ENCODE measurements at places on chromosomes 6 and 20. TPM values are rescaled to one million over a fixed set of nuclear protein-coding genes. Genes with fewer than 3 reads are reported as not detected.

The DNAAF9 gene
- total RNA-seq = 13.5 TPM

The B3GALT4 gene
- 7.6 TPM for total RNA-seq

The PDE7B gene
- total RNA-seq = 25.7 TPM

The DDO gene
- 4.9 TPM for total RNA-seq

The TTK gene
- 21.8 TPM for total RNA-seq

The TOX2 gene
- not detected for total RNA-seq

The BMP6 gene
- total RNA-seq = 4.2 TPM

The SOBP gene
- 10.4 TPM for total RNA-seq

The THBD gene
- total RNA-seq = 1.6 TPM

The GLP1R gene
- not detected for total RNA-seq

The SYNGAP1 gene
- 6.3 TPM for total RNA-seq

The TBXT gene
- not detected for total RNA-seq

The PI16 gene
- total RNA-seq = under 0.01 TPM

The LRFN2 gene
- total RNA-seq = not detected

The DEFB124 gene
- total RNA-seq = not detected

The SYNDIG1 gene
- total RNA-seq = 1.2 TPM

The PLG gene
- total RNA-seq = not detected

The PDYN gene
- not detected for total RNA-seq

The MYT1 gene
- not detected for total RNA-seq

The HLA-DOA gene
- total RNA-seq = 0.11 TPM

The YTHDF1 gene
- 28.1 TPM for total RNA-seq

The DSN1 gene
- 10.6 TPM for total RNA-seq

The ELOVL5 gene
- 159 TPM for total RNA-seq

The TMEM14A gene
- total RNA-seq = 36.3 TPM

The DEF6 gene
- total RNA-seq = 0.86 TPM

The TAF4 gene
- total RNA-seq = 6.0 TPM

The OOEP gene
- 0.43 TPM for total RNA-seq

The SLC32A1 gene
- not detected for total RNA-seq

The KCNK5 gene
- total RNA-seq = 0.76 TPM

The VEGFA gene
- total RNA-seq = 78.4 TPM

The PRKN gene
- total RNA-seq = 6.5 TPM

The HTR1E gene
- not detected for total RNA-seq

The MAP3K5 gene
- total RNA-seq = 16.2 TPM

The SLA2 gene
- total RNA-seq = under 0.01 TPM

The DCBLD1 gene
- 28.5 TPM for total RNA-seq

The CDS2 gene
- 40.6 TPM for total RNA-seq

The SPO11 gene
- not detected for total RNA-seq

The VGLL2 gene
- total RNA-seq = not detected

The CDSN gene
- total RNA-seq = not detected

The OPN5 gene
- not detected for total RNA-seq

The ASIP gene
- total RNA-seq = not detected

The POPDC3 gene
- total RNA-seq = 71.8 TPM

The OTOR gene
- not detected for total RNA-seq
